Activated CD4-positive, alpha-beta T cell treated with anti-CD3 and anti-CD28 coated beads, Interleukin-2, amount 10 ng/mL, durations not matched to agents 7 days and 5 days (primary cell): ENCODE measurements at places on chromosomes 1 and 21. TPM values are rescaled to one million over a fixed set of nuclear protein-coding genes. Genes with fewer than 3 reads are reported as not detected.

CASQ1 gene
- not detected for total RNA-seq

RIPK4 gene
- 0.07 TPM for total RNA-seq

CASZ1 gene
- total RNA-seq, result 7.6 TPM

CD5L gene
- total RNA-seq, result not detected

LRRC53 gene
- not detected for total RNA-seq

MROH9 gene
- total RNA-seq, result not detected

HTR6 gene
- total RNA-seq, result not detected

MNDA gene
- total RNA-seq, result not detected

NTRK1 gene
- total RNA-seq, result 2.0 TPM

EPHB2 gene
- 0.08 TPM for total RNA-seq

TMCC2 gene
- total RNA-seq, result 0.64 TPM
